ENCODE measurements at places on chromosomes 12 and 14.

DNA sequence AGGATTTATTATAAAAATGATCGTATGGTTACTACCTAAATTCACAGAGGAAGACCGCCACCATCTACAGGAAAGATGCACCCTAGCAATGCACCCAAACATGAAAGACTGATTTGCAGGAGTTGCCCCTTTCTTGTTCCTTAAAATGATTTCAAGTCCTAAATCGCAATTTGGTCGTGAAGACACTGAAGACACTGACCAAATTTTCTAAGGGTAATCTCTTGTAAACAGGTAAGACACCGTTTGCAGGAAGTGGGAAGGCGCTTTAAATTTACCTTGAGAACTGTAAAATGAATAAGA lies 1.0 kb downstream of the SOS2 start:
- no peak for DNase-seq

- DNase-seq, result no peak
These were observed 1159.7 kb downstream of the BCL11B start for GRCh38 chr14:98112194-98112780.

DNA sequence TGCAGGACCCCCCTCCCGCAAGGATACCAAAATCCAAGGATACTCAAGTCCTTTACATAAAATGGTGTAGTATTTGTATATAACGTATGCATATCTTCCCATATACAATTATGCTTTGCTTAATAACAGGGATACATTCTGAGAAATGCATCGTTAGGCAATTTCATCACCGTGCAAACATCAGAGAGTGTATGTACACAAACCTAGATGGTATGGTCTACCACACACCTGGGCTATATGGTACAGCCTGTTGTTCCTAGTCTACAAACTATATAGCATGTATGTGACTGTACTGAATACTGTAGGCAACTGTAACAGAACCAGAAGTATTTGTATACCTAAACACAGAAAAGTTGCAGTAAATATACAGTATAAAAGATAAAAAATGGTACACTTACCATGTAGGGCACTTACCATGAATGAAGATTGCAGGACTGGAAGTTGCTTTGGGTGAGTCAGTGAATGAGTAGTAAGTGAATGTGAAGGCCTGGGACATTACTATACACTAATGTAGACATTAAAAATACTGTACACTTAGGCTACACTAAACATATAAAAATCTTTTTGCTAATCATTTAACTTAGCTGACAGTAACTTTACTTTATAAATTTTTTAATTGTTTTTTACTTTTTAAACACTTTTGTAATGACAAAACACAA lies 141.1 kb downstream of the SLC41A2 start:
- no peak for DNase-seq

GRCh38 chr12:115872212-115872611 lies 405.3 kb downstream of the MED13L start:
- no peak for DNase-seq

GRCh38 chr12:106631150-106631549 lies 48.3 kb downstream of the RFX4 start:
- no peak for DNase-seq

DNA sequence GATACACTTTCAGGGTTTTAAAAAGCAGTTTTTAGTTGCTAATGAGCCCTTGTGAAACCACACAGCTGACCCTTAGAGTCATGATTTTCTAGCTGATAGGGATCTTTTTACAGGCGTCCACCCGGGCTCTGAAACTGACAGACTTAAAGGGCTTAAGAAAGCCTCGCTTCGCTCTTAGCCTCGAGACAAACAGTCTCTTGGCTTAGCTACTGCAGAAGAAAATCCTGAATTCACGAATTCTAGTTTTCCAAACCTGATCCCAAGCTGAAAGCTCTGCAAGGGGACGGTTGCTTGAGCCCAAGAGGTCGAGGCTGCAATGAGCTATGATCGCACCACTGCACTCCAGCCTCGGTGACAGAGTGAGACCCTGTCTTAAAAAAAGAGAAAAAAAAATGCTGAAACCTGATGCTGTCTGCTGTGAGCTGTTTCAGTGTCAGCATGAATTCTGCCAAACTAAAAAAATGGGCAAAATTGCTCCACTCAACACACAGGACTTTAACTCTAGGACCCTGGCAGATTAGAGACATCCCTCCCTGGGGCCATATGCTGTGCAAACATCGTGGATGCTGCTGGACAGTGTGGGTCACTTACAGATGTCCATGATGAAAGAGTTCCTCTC lies 3.1 kb upstream of the HPD start:
- DNase-seq, result no peak

GRCh38 chr12:31280183-31280582 lies 45.8 kb downstream of the SINHCAF start:
- DNase-seq, result no peak

- DNase-seq, result no peak
These were observed 99.8 kb downstream of the PTGER2 start for GRCh38 chr14:52413729-52414408.

DNA sequence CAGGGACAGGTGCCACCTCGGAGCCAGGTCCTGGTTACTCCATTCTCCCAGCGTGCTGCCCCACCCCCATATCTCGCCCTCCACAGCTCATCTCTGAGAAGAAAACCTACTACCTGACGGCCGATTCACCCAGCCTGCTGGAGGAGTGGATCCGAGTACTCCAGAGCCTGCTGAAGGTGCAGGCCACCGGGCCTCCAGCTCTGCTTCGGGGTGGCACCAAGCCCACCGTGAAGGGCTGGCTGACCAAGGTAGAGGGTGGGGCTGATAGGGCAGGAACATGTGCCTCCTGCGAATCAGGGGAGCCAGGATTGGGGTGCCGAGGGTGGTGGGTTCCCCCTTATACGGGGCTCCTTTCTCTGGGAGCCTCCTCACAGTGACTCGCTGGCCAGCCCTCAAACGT lies 25.9 kb downstream of the PIGH start:
- no peak for DNase-seq

DNA sequence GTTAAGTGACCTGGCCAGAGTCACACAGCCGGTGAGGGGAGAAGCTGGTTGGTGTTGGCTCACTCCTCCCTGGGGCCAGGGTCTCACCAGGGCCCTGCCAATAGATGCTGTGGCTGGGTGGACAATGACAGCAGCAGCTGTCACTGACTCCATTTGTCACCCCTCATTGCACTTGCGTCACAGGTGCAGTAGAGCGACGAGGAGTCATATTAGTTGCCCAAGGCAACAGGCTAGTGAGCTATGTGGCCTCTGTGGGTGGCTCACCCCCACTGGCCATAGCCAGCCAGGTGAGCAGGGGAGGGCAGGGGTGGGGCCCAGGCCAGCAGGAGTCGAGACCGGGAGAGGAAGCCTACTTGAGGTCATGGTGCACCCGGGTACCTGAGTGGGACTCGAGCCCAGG lies 9.7 kb downstream of the SLC25A47 start:
- no peak for DNase-seq

- DNase-seq, result no peak
These were observed 8.2 kb downstream of the MLXIP start for GRCh38 chr12:122086641-122087285.

DNA sequence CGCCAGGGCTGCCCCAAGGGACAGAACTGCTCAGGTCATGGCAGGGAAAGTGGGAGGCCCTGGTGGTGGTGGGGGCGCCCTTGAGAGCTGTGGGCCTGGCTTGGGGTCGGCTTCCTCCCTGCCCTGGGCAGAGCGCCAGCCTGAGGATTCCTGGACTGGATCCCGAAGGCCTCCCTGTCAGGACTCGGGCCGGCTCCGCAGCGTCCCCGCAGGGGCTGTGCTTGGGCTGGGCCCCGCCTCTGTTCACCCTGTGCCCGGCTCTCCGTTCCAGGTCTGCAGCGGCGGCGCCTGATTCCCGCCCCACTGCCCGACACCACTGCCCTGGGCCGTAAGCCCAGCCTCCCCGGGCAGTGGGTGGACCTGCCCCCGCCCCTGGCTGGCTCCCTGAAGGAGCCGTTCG lies 39.9 kb downstream of the KIF26A start:
- DNase-seq, result no peak

DNA sequence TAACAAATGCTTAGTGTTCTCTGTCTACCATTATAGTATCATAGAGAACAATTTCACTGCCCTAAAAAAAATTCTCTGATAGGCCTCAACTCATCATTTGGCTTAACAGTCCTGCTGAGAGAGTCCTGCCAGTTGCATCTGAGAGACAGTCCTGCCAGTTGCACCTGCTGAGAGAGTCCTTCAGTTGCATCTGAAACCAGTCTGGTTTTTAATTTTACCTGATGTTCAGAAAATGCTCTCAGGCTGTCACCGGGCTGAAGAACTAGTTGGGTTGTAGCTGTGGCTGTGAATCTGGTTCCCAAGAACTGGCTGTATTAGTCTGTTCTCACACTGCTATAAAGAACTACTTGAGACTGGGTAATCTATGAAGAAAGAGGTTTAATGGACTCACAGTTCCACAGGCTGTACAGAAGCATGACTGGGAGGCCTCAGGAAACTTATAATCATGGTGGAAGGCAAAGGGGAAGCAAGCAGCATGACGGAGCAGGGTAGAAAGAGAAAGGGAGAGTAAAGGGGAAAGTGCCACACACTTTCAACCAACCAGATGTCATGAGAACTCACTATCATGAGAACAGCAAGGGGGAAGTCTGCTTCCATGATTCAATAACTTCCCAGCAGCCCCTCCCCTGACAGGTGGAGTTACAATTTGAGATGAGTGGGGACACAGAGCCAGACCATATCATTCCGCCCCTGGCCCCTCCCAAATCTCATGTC lies 51.6 kb downstream of the PRKCH start:
- DNase-seq, result no peak

GRCh38 chr12:75863533-75863932 lies 168.0 kb downstream of the PHLDA1 start:
- no peak for DNase-seq

DNA sequence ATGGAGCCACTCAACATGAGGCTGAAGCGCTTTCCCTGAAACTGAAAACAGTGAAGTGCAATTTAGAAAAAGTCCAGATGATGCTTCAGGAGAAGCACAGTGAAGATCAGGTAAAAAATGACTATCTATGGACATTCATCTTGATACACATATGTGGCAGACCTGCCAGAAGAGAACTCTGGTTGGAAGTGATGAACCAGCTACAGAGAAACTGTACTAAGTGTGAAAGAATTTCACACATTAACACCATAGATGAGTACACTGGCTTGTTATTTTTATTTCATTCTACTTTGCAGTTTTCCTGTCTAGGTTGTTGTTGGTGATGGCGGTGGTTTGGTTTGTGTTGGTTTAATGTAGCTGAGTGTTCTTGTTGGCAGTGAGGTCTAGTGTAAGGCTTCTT lies 174.7 kb downstream of the ESR2 start:
- no peak for DNase-seq

- no peak for DNase-seq
These were observed 9.3 kb downstream of the GRIP1 start for GRCh38 chr12:66669541-66669940.

DNA sequence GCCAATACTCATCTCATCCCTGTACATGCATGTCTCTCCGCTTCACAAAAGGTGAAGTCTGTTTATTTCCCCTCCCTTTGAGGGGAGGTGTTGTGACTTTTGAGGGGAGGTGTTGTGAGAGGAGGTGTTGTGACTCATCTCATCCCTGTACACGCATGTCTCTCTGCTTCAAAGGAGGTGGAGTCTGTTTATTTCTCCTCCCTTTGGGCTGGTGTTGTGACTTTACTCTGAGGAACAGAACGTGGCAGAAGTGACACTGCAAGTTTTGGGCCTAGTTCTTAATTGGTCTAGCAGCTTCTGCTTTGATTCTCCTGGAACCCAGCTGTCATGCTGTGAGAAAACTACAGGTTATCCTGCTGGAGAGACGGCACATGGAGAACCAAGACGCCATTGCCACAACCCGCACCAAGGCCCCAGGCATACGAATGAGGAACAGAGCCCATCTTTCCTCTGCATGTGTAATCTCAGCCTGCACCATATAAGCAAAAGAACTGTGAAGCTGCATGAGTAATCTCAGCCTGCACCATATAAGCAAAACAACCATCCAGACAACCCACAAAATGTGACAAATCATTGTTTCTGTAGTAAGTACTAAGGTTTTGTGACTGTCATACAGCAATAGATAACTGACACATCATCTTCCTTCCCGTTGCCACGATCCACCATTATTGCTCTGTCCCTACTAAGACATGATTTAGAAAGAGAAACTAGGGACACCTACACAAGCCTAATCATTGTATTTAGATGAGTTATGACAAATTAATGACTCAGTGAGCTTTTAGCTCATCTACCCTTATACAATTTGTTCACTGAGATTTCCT lies 30.0 kb downstream of the GALNT4 start:
- no peak for DNase-seq

GRCh38 chr12:109605599-109606228 lies 32.1 kb downstream of the MVK start:
- DNase-seq, result no peak

DNA sequence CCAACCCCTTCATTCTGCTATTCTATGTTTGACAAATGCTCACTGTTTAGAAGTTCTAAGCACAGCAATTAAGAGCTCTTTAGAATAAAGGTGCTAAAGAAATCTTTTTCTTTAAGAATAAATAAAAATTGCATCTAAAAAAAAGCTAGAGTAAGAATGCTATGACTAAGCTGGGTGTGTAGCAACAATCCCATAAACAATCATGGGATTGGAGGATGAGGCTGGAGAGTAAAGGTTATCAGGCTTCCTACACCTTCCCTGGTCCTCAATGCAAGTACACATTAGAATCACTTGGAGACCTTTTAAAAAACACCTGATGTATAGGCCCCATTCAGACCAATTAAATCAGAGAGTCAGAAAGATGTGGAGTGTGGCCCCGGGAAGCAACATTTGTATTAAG lies 88.3 kb downstream of the CIT start:
- no peak for DNase-seq

DNA sequence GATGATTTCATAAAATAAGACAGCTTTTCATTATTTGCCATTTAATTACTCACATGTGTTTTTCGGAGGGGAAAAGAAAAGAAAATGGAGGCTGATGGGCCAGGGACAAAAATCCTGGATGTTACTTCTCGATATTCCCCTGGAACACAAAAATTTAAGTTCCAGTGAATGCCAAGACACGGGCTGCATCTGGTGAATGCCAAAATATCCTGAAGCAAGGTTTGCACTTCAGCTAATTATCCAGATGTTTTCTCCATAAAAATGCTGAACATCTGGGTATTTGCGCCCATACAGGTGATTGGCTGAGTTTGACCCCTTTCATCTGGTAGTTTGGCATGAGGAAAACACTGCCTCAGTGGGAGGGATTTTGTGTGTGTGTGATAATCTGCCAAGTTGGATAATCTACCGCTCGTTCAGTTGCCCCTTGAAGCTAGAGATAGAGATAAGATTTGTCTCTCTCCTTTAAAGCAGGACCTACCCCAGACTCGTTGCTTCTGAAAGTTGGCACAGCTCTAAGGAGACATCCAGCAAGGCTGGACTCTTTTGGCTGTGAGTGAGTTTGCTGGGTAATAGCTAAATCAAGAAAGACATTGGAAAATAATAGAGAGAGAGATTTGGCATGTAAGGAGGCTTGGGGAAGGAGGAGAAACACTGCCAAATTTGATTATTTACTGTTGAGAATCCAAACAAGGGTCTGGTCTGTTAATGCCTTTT lies 390.0 kb downstream of the EGLN3 start:
- no peak for DNase-seq

DNA sequence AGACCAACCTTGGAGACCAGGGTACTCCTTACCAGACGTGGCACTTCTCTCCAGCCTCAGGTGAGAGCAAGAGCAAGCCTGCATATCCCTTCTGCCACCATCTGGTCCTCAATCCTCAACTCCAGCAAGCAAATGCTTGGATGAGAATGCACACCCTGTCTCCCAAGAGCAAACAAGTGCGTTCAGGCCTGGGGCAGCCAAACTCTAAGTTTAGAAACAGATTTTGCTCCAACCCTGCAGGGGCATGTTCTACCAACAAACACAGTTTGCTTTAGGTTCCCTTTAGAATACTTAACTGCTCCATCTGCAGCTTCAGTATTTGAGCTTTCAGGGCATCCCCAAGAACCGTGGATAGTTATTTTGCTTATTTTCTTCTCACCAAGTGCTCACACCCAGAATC lies 55.9 kb upstream of the FICD start:
- no peak for DNase-seq

Measured in activated CD4-positive, alpha-beta T cell treated with anti-CD3 and anti-CD28 coated beads, Interleukin-2, amount 10 ng/mL, durations not matched to agents 7 days and 5 days (primary cell).